CD8-positive, alpha-beta T cell (primary cell): ENCODE measurements at places on chromosomes 12 and 14. TPM values are rescaled to one million over a fixed set of nuclear protein-coding genes. Genes with fewer than 3 reads are reported as not detected.

Gene FOXG1
- total RNA-seq, result not detected

Gene GALNT16
- total RNA-seq, result not detected

Gene ACRBP
- 1.2 TPM for total RNA-seq

Gene PRMT5
- 14.3 TPM for total RNA-seq

Gene EID3
- total RNA-seq, result 11.7 TPM

Gene CFAP251
- 0.68 TPM for total RNA-seq

Gene RTL1
- not detected for total RNA-seq

Gene NINJ2
- 1.6 TPM for total RNA-seq

Gene MANSC1
- total RNA-seq, result not detected

Gene TAS2R31
- 1.0 TPM for total RNA-seq

Gene DNAJC22
- not detected for total RNA-seq

Gene FSCB
- not detected for total RNA-seq

Gene P2RX7
- total RNA-seq, result 5.9 TPM

Gene RPL6
- 1,700 TPM for total RNA-seq

Gene SLC6A13
- total RNA-seq, result not detected

Gene MMP19
- total RNA-seq, result not detected

Gene STAC3
- total RNA-seq, result 1.5 TPM

Gene INSM2
- not detected for total RNA-seq

Gene BRI3BP
- 0.81 TPM for total RNA-seq

Gene IFNG-AS1
- total RNA-seq, result 2.1 TPM

Gene FGF23
- not detected for total RNA-seq

Gene XPOT
- 39.5 TPM for total RNA-seq

Gene GPX2
- total RNA-seq, result not detected

Gene ENDOU
- 0.22 TPM for total RNA-seq

Gene KLHDC1
- total RNA-seq, result 11.0 TPM

Gene MYBPC1
- total RNA-seq, result not detected

Gene WDR20
- total RNA-seq, result 46.3 TPM

Gene NXPH4
- 1.4 TPM for total RNA-seq

Gene RPL36AL
- 318 TPM for total RNA-seq

Gene HRK
- total RNA-seq, result not detected

Gene CLEC1B
- total RNA-seq, result not detected

Gene YLPM1
- total RNA-seq, result 77.3 TPM

Gene PRB2
- not detected for total RNA-seq
